ENCODE measurements at places on chromosomes 11 and 22.

DNA sequence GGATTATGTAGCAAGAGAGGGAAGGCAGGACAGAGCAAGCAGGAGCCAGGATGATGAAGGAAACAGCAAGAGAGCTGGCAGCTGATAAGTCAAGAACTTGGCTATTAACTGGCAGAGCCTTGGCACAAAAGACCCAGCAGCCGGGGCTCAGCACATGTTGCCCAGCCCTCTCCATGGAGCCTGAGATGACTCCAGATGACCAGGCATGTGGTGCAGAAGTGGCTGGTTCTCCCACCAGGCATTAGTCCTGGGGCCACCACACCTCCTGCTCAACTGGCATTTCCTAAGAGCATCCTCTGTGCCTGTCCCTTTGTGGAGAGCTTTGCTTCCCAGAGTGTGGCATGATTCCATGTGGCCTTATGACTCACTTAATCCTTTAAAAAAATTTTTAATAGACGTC is 522.6 kb downstream of the MN1 start:
- no peak for DNase-seq

DNA sequence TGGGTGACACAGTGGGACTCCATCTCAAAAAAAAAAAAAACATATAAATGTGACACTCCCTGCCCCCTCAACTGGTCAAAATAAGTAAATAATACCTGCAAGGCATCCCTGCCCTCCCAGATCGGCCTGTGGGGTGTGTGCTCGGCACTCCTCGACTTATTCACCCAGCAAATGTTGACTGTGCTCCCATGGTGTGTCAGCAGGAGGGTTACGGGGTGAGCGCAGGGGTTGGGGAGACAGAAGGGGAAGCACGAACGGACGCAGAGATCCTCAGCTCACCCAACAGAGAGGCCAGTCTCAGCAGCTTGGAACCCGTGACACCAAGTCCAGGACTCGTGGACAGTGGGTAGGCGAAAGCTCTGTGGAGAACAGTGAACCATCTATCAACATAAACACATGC is 1.6 kb upstream of the ADM2 start:
- DNase-seq = no peak

DNA sequence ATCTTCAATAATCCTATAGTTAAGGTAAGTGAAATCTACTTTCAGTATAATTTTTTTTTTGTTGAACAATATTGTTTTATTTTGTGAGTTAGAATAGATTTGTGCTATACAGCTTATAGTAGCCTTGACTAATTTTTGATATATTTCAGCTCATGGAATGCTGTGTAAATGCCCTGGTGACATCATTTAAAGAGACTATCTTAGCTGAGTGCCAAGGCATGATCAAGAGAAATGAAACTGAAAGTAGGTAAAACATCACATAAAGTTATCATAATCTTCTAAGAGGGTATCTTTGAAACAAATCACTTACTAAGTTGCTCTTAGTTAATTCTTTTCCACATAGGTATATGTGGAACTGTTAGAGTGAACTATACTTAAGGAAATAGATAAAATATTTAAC is 51.4 kb upstream of the ACAT1 start:
- DNase-seq = no peak

DNA sequence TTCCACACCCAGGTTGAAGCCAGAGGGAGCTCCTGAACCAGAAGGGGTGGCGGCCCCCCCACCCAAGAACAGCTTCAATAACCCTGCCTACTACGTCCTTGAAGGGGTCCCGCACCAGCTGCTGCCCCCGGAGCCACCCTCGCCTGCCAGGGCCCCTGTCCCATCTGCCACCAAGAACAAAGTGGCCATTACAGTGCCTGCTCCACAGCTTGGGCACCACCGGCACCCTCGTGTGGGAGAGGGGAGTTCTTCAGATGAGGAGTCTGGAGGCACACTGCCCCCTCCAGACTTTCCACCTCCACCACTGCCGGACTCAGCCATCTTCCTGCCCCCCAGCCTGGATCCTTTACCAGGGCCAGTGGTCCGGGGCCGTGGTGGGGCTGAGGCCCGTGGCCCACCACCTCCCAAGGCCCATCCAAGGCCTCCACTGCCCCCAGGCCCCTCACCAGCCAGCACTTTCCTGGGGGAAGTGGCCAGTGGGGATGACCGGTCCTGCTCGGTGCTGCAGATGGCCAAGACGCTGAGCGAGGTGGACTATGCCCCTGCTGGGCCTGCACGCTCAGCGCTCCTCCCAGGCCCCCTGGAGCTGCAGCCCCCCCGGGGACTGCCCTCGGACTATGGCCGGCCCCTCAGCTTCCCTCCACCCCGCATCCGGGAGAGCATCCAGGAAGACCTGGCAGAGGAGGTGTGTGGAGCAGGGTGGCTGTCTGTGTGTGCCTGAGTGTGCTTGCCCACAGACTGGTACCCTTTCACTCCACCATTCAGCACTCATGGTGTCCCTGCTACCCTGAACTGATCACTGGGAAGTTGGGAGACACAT is 6.7 kb downstream of the PHOX2A start:
- no peak for DNase-seq

DNA sequence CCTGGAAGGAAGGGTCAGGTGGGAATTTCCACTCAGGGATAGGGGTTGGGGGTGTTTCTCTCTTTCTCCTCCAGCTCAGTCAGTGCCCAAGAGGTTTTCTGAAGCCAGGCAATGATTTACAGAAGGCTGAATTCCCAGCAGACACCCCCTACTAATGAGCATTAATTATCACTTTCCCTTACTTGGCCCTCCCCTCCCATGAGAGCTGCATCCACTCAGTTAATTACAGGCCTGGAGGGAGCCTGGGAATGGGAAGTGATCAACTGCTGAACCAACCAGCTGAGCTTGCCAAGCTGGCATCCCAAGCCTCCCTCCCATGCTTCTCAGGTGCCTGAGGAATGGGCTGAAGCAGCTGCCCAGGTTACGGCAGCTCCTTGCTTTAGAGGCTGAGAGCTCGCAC is 992 bp downstream of the LGALS12 start:
- DNase-seq = no peak

DNA sequence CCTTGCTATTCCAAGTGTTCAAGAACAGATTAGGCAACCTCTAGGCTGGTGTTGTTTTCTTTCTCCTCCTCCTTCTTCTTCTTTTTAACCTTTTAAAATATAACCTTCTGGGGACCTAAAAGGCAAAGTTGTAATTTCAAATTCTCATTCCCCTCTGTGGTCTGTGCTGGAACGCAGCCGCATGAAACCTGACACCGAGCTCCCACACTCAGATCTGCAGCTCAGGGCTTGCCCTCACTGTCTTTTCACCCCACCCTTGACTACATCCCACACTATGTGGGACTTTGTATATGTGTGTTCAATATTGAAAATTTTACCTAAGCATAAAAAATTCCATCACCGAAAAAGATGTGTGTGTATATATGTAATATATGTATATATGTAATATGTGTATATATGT is 62.0 kb upstream of the ARHGAP42 start:
- no peak for DNase-seq

Data from SHP77 treated with DMSO at 0.1 percent for 48 hours (cell line).